KG1 (cell line): ENCODE measurements at places on chromosomes 7 and 10.

DNA sequence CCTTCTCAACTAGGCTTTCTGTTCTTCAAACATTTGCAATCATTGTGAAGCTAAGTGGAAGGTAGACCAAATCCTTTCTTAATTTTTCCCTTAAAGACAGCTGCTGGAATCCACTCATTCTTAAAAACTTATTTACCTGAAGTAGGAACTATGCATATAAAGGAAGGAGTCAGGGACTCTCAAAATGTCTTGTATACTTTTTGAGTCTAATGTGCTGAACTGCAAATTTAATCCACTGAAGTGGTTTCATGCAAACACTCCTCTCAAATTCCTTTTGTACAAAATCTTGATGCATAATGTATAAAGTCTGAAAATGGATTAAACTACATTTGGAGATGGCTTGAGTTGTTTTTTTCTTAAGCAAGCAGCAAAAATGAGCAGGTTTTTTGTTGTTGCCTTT lies 118.0 kb downstream of the CABCOCO1 start:
- DNase-seq: no peak

- DNase-seq: no peak
Measured at GRCh38 chr7:55034776-55035175, 16.0 kb downstream of the EGFR start.

DNA sequence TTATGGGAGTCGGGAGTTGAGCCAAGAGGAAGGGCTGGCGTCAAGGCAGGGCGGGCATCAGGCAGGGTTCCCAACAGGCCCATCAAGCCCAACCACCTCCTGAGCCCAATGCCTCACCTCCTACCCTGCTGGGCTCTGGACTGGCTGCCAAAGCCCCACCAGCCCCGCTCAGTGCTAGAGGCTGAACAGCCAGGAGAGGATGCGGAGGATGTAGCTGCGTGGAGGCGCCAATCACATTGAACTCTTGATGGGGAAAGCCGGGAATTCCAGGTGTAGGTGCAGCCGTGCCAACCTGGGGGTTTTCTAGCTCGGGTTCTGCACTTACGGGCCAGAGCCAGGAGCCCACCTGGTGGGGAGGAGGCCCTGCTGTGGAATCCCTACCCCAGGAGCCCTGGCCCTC lies 12.9 kb downstream of the ATP5MF start:
- no peak for DNase-seq

DNA sequence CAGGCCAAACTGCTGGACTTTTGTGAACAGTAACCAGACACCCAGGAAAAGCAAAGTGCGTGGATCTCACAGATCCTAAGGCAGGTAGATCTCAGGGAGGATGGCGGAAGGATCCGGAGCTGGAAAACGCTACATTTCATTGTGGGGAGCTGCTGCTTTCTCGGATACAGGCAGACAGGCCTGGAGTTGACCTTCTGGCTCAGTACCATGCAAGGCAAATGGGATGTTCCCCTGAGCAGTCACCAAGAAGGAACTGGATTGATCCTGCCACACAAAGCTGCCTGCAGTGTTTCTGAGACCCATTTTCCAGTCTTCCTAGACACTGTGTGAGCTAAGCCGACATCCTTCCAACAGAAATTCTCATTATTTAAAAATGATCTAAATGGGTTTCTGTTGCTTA lies 65.5 kb downstream of the ZRANB1 start:
- DNase-seq: no peak

DNA sequence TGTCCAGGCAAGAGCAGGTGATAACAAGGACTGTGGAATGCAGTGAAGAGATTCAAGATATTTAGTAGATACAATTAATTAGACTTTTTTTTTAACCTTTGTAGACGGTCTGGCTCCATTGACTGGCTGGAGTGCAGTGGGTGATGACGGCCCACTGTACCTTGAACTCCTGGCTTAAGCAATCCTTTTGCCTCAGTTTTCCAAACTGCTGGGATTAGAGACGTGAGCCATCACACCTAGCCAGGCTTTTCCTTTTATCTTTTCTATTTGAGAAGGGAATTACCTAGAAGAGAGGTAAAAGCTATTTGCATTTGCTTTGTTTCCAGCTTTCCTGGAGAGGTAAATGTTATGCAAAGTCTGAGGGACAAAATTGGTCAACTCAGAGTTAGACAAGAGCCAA lies 213.0 kb upstream of the MAGI2 start:
- DNase-seq: no peak
